Ureter (tissue), 1 donor: ENCODE measurements at places on chromosomes 3 and 15. TPM values are rescaled to one million over a fixed set of nuclear protein-coding genes. Genes with fewer than 3 reads are reported as not detected.
A peak's percentile ranks its signal among the peaks of the same experiment; 100 is the strongest.

DNA sequence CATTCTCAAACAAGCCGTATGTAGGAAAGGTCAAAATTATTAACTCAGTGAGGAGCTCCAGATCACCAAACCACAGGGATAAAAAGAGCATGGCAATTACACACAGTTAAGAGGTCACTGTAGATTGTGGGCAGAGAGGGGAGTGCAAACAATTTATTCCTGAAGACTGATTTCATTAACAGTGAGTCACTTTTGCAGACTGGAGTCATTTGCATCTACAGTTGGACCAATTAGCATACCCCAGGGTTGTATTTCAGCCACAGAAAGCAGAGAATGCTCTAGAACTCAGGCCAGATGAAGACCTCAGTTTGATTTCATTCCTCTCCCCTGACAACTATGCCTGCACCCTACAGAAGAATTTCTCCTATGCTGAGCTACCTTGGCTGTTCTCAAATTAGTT is 40.1 kb downstream of the SETMAR start:
- DNase-seq = no peak

GRCh38 chr3:39205919-39206516 is 13.6 kb upstream of the XIRP1 start:
- DNase-seq = peak; percentile 18

DNA sequence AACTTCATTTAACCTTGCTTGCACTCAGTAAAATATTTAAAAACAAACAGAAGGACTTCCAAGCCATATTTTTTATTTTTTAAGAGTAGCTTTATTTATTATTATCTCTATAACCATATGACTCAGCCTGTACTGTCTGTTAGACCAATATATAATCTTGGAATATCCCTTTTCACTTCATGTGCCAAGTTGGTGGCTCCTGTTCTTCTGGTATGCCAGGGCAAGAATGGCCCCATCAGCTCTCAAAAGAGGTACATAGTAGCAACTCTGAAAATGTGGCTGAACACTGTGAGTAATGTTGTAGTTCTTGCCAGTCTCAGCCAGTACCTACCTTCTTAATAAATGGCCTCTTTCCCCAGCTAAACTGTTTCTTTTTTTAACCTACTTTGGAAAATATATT is 257.0 kb upstream of the UBE2E1 start:
- DNase-seq = no peak

DNA sequence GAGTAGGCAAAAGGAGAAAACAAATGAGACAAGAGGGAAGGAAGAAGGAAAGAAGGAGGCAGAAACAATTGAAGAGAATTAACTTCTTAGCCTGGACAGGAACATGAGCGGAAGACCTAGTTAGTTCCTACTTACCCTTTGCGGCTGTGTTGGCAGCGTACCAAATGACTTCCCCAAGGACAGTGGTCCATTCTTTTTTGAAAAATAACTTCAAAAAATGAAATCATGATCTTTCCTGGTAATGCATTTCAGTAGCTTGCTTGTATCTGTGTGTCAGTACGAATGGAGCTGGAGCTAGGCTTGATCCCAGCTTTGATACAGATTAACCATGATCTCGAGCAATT is 41.5 kb upstream of the CFAP161 start:
- DNase-seq = no peak

DNA sequence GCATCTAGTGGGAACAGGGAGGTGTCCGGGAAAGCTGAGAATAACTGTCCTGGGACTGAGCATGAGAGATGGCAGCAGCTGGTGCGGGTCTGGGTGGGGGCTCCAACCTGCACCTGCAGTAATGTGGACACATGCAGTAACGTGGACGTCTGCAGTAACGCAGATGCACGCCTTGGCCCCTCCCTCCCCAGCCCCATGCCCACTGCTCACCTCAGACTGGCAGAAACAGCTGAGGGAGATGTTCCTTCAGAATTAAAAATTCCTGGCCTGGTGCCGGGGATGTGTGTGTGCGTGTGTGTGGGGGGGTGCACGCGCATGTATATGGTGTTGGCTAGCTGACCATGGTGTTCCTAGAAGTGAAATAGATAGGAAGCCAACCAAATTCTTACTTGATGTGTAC is 86.7 kb upstream of the OXTR start:
- DNase-seq = no peak

DNA sequence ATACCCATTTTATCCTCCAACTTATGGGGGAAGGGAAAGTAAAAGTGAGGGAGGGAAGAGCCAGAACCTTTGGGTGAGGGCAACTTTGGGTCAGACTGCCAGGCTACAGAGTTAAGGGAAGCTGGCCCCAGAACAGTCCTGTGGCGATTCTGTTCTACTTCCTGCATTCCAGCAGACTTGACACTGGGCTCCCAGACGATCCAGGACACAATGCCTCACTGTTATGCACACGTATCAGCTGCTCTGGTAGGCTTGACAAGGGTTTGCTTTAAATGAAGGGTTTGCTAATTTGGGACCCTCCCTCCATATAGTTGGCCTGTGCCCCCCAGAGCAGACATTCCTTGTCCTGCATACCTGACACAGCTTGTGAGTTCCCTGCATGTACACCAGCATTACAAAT is 10.7 kb downstream of the GORASP1 start:
- DNase-seq = peak; percentile 28

DNA sequence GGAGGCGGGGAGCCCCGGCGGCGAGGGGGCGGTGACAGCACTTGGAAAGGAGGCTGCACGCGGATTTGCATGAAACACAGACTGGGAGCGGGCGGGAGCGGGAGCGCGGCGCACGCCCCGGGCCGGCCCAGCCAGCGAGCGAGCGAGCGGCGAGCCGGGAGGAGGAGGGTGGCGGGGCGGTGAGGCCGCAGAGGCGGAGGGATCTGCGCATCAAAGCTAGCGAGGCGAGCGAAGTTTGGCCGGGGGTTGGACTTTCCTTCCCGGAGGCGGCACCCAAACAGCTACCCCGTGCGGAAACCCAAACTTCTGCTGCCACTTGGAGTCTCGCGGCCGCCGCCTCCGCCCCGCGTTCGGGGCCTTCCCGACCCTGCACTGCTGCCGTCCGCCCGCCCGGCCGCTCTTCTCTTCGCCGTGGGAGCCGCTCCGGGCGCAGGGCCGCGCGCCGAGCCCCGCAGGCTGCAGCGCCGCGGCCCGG is at the start of gene SMAD3:
Gene SMAD3 (plus strand): TSS at position 72 of the 475 bp plus-strand sequence. CDS start 553 bp downstream, outside the sequence.
- DNase-seq = peak; percentile 93

DNA sequence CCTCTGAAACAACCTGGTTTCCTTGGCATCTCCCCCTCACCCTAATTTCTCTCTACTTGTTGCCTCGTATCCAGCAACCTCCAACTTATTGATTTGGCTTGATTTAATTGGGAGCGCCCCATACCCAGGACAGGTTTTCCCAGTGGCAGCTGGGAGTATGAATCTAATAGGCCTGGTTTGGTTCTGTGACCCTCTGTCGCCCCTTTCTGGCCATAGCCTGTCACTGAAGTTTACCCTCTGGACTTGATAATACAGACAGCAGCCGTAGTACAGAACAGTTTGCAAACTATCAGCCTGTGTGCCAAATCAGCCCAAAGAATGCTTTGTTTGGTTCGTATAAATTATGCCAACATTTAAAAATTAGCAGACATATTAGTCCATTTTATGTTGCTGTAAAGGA is 525.1 kb upstream of the GOLIM4 start:
- no peak for DNase-seq

DNA sequence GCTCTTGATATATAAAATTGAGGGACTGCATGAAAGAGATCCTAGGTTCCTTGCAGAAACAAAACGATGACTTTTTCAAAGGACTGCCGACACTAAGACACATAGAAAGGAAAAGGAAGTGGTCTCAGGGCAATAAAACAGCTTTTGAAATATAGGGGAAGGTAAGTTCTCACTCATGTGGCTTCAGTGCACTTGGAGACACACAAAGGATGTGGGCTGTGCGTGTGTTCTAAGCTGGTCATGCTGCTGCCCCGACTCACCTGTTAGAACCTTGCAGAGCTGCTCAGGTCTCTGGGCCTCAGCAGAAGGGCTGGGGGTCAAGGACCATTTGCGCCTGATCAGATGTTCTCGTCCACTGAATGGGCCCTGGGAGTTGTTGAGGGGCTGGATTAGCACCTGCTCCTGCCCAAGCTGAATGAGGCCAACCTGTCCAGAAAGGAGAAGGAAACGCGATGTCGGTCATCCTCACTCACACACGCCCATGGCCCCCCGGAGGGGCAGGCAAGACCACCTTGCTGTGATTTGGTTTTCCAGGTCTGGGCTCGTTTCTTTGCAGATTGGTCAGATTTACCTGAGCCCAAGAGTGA is 11.1 kb downstream of the ADAMTS17 start:
- DNase-seq = no peak

- no peak for DNase-seq
These were observed 13.8 kb upstream of the GPX1 start for GRCh38 chr3:49371946-49372345.

- DNase-seq = no peak
These were observed 1476.9 kb downstream of the OTOL1 start for GRCh38 chr3:162973428-162973917.

DNA sequence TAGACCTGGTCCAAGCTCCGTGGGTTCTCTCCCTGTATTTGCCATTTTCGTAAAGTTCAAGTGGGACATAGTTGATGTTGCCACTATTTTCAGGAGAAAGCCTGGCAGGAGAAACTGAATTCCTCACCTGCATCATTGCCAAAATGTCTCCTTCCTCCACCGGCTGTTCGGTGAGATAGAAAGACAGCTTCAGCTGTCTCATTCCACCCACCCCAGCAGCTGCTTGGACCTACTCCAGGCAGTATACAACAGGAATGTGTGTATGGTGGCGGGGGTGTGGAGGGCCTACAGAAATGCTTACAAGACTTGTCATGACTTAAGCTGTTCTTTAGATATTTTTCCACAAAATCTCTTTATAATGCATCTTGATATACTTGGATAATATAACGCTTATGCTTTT is 132.7 kb upstream of the RAP2B start:
- DNase-seq = no peak

- DNase-seq = no peak
These were observed 53.3 kb upstream of the MELTF start for GRCh38 chr3:197082871-197083270.

DNA sequence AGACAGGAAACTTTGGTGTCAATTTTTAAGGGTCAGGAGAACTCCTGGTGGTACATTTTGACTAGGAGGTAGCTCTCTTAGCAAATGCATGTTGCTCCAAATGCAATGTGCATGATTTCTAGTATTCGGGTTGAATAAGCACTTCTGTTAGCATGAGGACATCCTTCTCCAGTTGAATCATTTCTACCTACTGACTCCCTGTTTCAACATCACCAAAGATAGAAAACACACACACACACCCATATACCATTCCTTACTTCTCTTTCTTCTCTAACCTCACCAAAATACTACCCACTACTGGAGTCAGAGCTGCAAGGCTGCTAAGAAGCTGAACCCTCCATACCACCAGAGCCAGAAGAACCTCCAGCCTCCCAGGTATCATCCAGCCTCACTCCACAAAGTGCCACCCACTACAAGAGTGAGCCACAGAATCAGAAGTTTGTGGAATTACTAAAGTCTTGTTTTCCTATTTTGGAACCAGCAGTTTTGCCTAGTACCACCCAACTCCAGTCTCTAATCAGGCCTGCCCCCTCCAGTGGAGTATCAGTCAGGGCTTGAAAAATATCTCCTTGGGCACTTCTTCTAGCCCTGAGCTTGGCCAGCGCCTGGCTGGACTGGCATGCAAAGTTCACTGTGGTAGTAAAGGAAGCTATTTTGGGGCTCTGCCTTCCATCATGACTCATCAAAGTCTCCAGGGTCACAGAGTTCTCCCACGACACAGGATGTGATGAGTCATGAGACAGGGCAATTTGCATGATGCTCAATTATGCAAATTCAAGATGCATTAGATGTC is 110.3 kb downstream of the CYP19A1 start:
- DNase-seq = no peak

DNA sequence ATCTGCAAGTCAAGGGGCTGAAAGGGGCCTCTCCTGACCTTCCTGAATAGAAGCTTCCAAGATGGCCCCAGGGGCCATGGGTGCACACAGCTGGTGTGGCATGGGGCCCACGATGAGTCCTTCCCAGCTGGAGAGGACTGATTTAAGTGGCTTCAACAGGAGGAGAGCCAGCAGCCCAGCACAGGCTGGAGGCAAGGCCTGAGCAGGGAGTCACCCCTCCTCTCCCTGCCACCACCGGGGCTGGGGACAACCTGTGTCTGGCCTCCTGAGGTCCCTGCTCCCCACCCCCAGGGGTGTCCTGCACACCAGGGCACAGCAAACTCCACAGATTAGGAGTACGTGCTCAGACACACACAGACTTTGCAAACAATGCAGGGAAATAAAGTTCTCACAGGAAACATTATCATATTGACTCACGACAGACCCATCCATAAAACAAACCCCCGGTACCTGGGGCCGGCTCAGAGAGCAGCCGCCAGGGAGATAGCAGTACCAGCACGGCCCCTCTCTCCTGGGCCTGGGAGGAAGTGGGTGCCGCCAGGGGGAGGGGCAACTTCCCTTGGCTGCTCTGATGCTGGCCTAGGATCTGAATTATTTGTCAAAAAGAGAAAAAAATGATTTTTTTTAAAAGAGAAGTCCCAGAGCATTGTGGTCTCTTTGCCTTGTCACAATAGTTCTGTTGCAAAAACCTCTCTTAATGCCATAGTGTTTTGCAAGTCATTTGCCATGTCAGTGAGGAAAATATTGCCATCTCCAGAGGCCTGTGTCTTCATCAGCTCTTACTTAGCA is 21.9 kb upstream of the TSEN2 start:
- DNase-seq = peak; percentile 61

DNA sequence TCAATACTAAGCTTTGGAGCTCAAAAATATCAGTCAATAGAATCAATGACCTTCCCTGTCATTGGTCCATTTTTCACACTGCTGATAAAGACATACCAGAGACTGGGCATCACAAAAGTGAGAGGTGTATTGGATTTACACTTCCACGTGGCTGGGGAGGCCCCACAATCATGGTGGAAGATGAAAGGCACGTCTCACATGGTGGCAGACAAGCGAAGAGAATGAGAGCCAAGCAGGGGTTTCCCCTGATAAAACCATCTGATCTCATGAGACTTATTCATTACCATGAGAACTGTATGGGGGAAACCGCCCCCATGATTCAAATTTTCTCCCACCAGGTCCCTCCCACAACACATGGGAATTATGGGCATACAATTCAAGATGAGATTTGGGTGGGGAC is 81.9 kb downstream of the ANXA2 start:
- no peak for DNase-seq

- DNase-seq = no peak
These were observed 65.4 kb upstream of the CLDN18 start for GRCh38 chr3:137944593-137944992.

DNA sequence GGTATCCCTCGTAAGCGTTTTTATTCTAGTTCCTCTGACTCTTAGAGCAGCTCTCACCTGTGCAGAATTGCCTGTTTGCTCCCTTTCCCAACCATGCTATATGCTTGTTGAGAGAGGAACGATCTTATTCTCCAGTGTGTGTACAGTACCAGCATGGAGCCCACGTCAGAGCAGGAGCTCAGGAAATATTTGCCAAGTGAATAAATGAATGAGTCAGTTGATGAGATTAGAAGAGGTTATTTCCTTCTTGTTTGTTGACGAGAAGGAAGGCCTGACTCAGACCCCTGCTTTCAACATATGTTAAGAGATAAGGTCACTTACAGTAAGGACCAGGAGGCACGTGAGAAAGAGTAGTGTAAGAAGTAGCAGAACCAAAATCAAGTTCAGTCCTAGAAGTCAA is 106.3 kb upstream of the ABHD17C start:
- DNase-seq = no peak

GRCh38 chr15:74402337-74402841 is 31.4 kb downstream of the SEMA7A start:
- no peak for DNase-seq

GRCh38 chr3:67876261-67876660 is 221.8 kb upstream of the SUCLG2 start:
- no peak for DNase-seq

The ATOSA gene
- 63.5 TPM for total RNA-seq

The RHO gene
- total RNA-seq = not detected

The TICRR gene
- 0.47 TPM for total RNA-seq

The DNAJA4 gene
- total RNA-seq = 78.0 TPM

The SLC9A9 gene
- 15.0 TPM for total RNA-seq

The MORC1 gene
- not detected for total RNA-seq
